ENCODE measurements at places on chromosomes 3 and 15. TPM values are rescaled to one million over a fixed set of nuclear protein-coding genes. Genes with fewer than 3 reads are reported as not detected.

STAC gene
- total RNA-seq, result 16.0 TPM

CTXN2 gene
- total RNA-seq, result not detected

GJD2 gene
- not detected for total RNA-seq

PPP1R14D gene
- total RNA-seq, result not detected

SRGAP3 gene
- total RNA-seq, result 1.6 TPM

UBAP1L gene
- total RNA-seq, result 10.9 TPM

CFAP100 gene
- total RNA-seq, result not detected

EXD1 gene
- not detected for total RNA-seq

FBXW12 gene
- total RNA-seq, result not detected

UTS2B gene
- total RNA-seq, result 16.8 TPM

WDR6 gene
- 115 TPM for total RNA-seq

DNA sequence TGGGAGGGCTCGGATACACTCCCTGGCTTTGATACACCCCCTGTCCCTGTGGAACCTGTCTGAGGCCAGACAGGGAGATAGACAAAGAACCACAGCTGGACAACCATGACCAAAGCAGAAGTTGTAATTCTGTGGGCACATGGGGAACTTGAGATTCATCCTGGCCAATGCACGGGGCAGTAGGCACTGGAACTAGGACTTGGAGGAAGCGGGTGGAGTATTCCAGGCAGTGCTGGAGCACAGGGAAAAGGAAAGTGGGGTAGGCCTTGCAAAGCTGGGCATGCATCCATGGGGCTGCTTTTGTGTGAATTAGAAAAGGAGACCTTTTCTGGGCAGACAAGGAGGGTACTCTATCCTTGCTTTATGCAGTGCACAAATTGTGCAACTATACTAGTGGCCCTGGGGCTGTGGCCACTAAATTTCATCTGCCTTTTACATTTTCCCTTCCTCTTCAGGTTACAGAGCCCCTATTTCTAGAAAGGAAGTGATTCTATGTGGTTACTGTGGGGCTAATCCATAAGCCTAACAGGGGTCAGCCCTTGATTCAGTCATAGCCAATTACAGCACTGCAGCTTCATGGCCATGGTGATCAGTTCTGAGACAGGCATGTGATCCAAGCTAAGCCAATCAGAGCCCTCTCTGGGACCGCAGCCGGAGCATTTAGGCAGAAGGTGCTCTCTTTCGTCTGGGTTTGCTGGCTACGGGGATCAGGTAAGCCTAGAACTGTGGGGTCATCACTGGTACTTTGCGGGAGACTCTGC, 21.0 kb downstream of the CRABP1 start:
- DNase-seq, result no peak

- no peak for DNase-seq
Observed at GRCh38 chr15:34248190-34248589, 23.4 kb downstream of the EMC4 start.

DNA sequence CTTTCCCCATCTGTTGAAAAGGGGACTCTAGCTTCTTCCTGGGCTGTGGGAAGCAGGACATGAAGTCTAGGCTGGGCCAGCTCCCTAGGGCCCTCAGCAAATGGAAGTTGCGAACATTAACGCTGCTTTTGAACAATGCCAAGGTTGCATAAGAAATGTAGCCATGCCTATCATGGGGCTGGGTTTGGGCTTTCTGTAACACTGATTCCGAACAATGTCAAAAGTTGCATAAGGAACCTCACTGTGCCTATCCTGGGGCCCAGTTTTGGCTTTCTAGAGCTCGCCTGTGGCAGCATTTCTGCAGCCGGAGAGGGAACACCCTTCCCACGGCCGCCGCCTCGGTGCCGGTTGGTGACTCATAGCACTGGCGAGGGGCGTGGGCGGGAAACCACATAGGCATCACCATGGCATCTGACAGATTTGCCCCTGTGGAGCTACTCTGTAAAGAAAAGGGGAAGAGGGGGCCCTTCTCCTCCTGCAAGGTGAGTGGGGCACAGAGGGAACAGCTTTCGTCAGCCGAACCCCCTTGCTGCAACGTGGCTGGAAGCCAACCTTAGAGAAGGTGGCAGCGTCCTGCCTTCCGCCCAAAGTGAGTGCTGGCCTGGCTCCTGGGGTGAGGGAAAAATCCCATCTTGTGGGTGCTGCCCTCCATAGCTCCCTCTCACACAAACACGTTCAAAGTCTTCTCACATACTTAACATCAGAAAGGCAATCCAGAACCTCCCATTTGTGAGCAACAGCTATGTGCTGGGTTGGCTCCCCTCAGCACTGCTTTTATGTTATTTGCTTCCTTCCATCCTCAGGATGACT, 46.6 kb upstream of the ATP2B2 start:
- DNase-seq, result no peak

- DNase-seq, result no peak
Observed at GRCh38 chr3:186807231-186807630, 949 bp upstream of the RFC4 start.

DNA sequence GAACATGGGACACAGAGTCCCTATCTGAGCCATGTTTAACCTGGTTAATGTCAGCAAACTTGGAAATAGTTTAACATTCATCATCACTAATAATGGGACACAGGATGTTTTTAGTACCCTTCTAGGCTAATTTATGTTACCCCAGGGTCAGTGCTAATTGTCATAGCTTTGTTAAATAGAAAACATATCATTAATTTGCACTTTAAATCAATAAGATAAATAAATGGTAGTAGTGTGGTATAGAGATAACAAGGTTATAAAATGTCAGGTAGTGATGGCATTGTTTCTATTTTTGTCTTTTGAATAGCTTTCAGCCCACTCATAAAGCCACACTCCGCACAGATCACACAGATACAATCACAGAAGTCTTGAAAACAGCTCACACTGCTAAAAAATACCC, 534.9 kb downstream of the MECOM start:
- no peak for DNase-seq

DNA sequence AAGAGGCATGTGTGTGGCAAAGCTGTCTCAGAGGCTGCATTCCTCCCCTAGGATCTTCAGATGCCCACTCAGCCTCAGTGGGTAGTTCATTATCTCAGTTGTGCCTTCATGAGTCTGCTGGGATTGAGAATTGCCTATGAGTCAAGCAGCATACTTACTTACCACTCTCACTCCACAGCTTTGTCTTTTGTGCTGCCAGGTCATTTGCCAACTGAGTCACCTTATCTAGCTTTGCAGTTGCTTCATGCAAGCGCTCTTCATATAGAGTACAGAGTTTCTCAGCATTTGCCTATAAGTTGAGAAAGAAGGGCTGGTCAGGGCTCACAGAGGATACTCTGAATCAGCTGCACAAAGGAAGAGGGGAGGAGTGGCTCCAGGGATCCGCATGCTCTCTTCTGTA, 89.5 kb downstream of the MYH15 start:
- DNase-seq, result no peak

DNA sequence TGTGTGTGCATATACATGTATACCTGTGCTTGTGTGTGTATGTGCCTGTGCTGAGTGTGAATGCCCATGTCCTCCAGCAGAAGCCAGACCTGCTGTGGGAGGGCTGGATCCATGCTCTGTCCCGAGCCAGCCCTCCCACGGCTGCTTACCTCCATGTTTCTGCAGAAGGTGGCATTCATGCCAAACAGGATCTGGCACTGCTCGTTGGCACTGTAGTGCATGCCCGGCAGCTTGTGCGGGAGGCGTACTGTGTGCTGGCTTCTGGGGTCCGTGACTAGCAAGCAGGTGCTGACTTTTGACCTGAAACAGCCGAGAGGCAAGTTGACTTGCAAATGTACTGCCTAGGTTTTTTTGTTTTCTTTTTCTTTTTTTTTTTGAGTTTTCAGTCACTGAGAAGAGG, 189.3 kb downstream of the ADAMTS17 start:
- no peak for DNase-seq

- no peak for DNase-seq
Observed at GRCh38 chr3:146339349-146339748, 88.4 kb upstream of the PLSCR4 start.

GRCh38 chr15:23857028-23857641, 170.0 kb upstream of the NDN start:
- DNase-seq, result no peak

GRCh38 chr3:107345822-107346405, 31.3 kb upstream of the CCDC54 start:
- DNase-seq, result no peak

- DNase-seq, result no peak
Observed at GRCh38 chr15:42725331-42725903, 11.5 kb downstream of the CDAN1 start.

GRCh38 chr3:56883828-56884227, 82.1 kb upstream of the ARHGEF3 start:
- DNase-seq, result no peak

GRCh38 chr3:182908471-182908870, 71.9 kb downstream of the DCUN1D1 start:
- no peak for DNase-seq

GRCh38 chr15:95324656-95325055, 1005.8 kb upstream of the NR2F2 start:
- no peak for DNase-seq

DNA sequence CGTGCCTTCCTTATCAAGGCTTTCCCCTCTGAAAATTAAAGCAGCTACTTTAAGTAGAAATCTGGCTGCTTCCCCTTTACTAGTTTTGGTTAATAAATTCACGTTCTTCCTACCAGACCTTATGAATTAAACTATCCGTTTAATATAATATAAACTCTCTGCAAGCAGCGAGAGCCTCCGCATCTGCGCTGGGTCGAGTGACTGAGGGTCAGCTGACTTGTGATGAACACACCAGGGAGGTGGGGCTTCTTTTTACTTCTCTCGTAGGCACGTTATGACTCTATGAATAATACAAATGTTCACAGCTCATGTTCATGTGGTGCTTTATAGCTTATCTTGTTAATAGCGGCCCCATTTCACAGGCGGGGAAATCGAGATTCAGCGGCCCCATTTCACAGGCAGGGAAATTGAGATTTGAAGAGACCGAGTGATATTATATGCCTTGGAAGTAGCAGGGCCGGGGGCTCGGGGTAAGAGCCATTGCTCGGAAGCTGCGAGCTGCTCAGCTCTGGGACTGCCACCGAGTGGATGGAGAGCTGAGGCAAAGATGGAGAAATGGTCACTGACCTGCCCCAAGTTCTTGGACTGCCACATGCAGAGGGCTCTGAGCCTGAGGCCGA, 8.3 kb downstream of the MUC4 start:
- no peak for DNase-seq

GRCh38 chr15:60396100-60396499, 1.7 kb downstream of the ANXA2 start:
- no peak for DNase-seq

- no peak for DNase-seq
Observed at GRCh38 chr3:38579141-38579540, 70.3 kb downstream of the SCN5A start.

DNA sequence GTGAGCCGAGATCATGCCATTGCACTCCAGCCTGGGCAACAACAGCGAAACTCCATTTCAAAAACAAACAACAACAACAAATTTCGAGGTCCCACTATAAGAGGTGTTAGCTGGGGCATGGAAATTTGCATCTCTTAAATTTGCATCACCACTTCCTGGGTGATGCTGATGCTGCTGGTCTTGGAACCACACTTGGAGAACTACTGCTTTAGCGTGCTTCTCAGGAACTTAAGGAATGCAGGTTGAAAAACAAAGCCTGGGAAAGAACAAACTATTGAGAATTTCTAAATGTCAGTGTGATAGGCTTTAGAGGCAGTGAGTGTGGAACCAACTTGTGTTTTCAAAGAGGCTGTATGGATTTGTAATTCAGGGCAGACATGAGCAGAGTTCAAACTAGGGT, 858.4 kb upstream of the ARPP21 start:
- no peak for DNase-seq

DNA sequence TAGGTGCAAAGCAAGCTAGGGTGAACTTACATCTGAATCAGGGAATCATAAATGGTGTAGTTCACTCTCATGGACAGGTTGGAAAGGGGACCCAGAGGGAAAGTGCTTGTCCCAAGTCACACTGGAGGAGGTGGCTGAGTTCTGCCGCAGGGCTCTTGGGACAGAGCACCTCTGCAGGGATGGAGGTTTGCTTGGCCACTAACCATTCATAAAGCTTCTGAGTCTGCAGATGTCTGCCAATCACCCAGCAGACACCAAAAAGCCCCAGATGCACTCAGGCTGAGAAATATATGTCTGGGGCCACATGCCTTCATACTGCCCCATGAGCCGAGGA, 17.9 kb upstream of the RTP2 start:
- no peak for DNase-seq

- no peak for DNase-seq
Observed at GRCh38 chr3:54087581-54088410, 34.6 kb upstream of the CACNA2D3 start.

- no peak for DNase-seq
Observed at GRCh38 chr15:29622637-29623036, 199.6 kb downstream of the TJP1 start.

DNA sequence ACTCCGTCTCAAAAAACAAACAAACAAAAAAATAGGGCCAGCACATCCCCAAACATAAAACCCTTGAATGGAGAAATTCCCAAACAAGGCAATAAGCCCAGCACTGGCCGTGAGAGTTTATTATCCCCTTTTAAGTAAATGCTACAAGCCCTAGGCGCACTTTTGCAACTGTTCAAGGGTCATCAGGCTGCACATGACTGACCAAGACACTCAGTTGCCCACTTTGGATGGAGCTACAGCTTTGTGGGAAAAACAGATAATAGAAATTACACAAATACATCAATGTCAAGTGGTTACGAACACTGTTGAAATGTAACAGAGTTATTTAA, 33.7 kb upstream of the ZNF445 start:
- DNase-seq, result no peak

- no peak for DNase-seq
Observed at GRCh38 chr3:64870876-64871646, 183.3 kb upstream of the ADAMTS9 start.

GRCh38 chr3:13745636-13746035, 134.2 kb downstream of the WNT7A start:
- DNase-seq, result no peak

DNA sequence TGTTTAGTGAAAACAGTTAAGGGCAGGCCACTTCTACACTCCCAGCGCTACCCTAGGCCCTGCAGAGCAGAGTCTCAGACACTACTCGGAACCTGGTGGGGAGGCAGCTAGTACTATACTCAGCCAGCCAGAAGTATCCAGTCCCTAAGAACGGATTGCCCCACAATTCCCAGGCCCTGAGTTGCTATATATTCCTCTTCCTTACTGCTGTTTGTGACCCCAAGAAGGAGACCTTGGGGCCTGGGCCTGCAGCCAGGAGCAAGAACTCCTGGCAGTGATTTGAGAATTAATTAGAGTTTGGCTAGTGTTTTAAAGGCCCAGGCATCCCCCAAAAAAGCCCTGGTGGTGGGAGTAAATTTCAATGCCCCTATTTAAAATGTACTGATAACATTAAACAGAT, 87.7 kb downstream of the RBPMS2 start:
- no peak for DNase-seq

DNA sequence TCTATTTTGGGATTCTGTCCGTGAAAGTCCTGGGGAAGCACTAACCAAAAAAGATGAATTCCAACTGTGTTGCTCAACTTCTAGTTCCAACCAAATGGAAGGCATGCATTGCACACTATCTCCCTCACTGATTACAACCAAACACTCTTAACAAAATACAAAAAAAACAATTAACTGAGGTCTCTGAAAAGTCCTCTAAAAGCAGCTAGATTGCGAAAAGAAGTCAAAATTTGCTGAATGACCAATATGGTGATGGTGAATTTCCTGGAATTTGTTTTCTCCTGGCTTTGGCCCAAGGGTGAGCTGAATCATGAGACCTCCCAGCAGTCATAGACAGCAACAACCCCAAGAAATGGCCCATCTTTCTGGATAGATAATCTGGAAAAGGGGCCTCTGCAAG, 28.3 kb downstream of the CYP19A1 start:
- DNase-seq, result no peak
